NB4 (cell line): ENCODE measurements at places on chromosomes 1 and 21.
A peak's percentile ranks its signal among the peaks of the same experiment; 100 is the strongest.

GRCh38 chr1:108533351-108534083 lies 26.4 kb upstream of the EEIG2 start:
- DNase-seq: no peak

DNA sequence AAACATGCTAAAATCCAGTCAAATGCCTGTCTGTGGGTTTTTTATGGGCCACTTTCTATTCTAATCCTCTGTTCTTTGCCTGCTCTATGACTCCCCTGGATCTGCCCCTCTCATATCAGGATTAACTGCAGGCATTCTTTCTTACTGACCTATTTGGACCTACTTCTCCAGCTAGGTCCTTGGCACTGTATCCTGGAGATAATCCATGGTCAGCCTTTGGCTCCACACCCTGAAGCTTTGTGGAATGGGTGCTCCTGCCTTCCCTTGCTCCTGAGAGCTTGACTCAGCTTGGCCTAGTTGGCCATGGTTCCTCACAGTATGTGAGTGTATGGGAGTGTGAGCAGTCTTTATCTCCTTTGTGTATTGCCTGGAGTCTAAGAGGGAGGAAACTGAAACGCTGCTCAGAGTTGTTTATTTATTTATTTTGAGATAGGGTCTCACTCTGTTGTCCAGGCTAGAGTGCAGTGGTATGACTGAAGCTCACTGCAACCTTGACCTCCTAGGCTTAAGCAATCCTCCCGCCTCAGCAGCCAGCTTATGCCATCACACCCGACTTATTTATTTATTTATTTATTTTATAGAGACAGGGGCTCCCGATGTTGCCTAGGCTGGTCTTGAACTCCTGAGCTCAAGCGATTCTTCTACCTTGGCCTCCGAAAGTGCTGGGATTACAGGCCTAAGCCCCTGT lies 28.7 kb upstream of the CDC14A start:
- no peak for DNase-seq

- no peak for DNase-seq
These were observed 15.0 kb downstream of the TM2D1 start for GRCh38 chr1:61709908-61710289.

DNA sequence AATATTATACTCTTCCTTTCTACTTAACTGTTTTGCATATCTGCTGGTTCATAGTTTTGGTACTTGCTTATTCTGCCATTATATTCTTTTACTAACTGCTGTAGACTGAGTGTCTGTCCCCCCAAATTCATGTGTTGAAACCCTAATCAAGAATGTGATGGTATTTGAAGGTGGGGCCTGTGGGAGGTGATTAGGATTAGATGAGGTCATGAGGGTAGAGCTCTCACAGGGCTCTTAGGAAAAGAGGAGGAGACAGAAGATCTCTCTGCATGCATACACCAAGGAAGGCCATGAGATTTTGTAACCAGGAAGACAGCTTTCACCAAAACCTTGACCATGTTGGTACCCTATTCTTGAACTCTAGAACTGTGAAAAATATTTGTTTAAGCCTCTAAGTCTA lies 354.1 kb upstream of the B3GALT2 start:
- DNase-seq: no peak

- DNase-seq: peak; percentile 81
These were observed 64.0 kb downstream of the ADARB1 start for GRCh38 chr21:45138199-45139002.

GRCh38 chr1:64965366-64966157 lies 787 bp downstream of the JAK1 start:
- peak; percentile 80 for DNase-seq

- DNase-seq: no peak
These were observed 29.3 kb downstream of the TMEM200B start for GRCh38 chr1:29094433-29094832.

- DNase-seq: no peak
These were observed 124.2 kb upstream of the LYPLAL1 start for GRCh38 chr1:219049501-219049900.

GRCh38 chr1:29396438-29397255 lies 160.3 kb downstream of the PTPRU start:
- DNase-seq: no peak

DNA sequence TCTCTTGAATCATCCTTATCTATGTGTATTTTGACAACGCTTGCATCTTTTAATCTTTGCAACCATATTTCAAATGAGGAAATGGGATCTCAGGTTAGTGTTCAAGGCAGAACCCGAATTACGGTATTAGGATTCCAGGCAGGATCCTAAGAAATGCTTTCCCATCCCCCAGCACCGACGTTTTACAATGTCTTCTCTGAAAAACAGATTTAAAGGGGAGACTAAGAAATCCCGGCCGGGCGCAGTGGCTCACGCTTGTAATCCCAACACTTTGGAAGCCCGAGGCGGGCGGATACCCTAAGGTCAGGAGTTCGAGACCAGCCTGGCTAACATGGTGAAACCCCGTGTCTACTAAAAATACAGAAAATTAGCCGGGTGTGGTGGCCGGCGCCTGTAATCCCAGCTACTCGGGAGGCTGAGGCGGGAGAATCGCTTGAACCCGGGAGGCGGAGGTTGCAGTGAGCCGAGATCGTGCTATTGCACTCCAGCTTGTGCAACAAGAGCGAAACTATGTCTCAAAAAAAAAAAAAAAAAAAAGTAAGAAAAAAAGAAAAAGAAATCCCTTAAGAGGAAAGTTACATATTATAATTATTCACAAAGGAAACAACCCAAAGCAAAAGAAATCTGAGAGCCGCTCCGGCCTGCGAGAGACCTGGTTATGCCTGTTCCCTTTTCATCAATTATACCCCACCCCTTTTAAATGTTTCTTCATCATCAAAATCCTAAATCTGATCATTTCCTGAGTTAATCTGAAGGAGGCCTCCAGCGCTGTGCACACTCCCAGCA lies 801 bp upstream of the GORAB start:
- DNase-seq: peak; percentile 1

GRCh38 chr21:44360159-44360558 lies 6.7 kb downstream of the TRPM2 start:
- DNase-seq: peak; percentile 80

- peak; percentile 11 for DNase-seq
These were observed 39.6 kb downstream of the NUF2 start for GRCh38 chr1:163361123-163361934.

GRCh38 chr1:224387302-224387912 lies 30.7 kb downstream of the CNIH4 start:
- no peak for DNase-seq

GRCh38 chr21:44370786-44371410 lies 17.5 kb downstream of the TRPM2 start:
- no peak for DNase-seq

- DNase-seq: no peak
These were observed 92.8 kb upstream of the CACNA1E start for GRCh38 chr1:181390410-181391077.

GRCh38 chr1:31723828-31724359 lies 20.1 kb upstream of the COL16A1 start:
- peak; percentile 64 for DNase-seq

GRCh38 chr1:2547210-2548067 lies 8.7 kb upstream of the TNFRSF14 start:
- DNase-seq: peak; percentile 59

- no peak for DNase-seq
These were observed 131.4 kb downstream of the IER5 start for GRCh38 chr1:181219938-181220337.
